GM23248 (cell line): ENCODE measurements at places on chromosomes 6 and 20. TPM values are rescaled to one million over a fixed set of nuclear protein-coding genes. Genes with fewer than 3 reads are reported as not detected.

PAK5 gene
- total RNA-seq = not detected in 2 replicates

DNA sequence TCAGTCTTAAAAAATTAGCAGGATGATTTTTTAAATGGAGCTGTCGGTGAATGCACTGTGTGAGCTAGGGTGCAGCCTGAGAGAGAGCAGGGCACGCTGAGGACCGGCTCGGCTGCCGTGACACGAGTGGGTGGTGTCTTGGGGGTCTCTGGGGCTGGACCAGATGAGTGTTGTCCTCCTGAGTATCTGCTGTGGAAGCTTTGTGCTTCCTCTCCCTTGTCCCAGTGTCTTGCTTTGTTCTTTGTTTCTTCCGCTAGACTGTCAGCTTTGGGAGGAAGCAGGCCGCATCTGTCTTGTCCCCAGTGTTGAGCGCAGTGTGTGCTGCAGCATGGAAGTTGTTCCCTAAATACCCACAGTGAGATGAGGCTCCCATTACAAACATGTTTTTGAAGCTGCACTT is 89.4 kb downstream of the RTN4IP1 start:
- no peak overlapping the region for H3K27ac ChIP-seq
- no peak overlapping the region for H3K4me3 ChIP-seq
- H3K4me1 ChIP-seq = peaks cover 21% of the 10 kb centered on the region

GRCh38 chr6:112839525-112839961 is 492.4 kb downstream of the RFPL4B start:
- H3K27me3 ChIP-seq = no peaks in the 10 kb centered on the region
- peak; percentile 88 for DNase-seq
- H3K4me3 ChIP-seq = no peak overlapping the region
- H3K27ac ChIP-seq = peak overlapping the region; percentile 60
- H3K36me3 ChIP-seq = no peaks in the 10 kb centered on the region

DNA sequence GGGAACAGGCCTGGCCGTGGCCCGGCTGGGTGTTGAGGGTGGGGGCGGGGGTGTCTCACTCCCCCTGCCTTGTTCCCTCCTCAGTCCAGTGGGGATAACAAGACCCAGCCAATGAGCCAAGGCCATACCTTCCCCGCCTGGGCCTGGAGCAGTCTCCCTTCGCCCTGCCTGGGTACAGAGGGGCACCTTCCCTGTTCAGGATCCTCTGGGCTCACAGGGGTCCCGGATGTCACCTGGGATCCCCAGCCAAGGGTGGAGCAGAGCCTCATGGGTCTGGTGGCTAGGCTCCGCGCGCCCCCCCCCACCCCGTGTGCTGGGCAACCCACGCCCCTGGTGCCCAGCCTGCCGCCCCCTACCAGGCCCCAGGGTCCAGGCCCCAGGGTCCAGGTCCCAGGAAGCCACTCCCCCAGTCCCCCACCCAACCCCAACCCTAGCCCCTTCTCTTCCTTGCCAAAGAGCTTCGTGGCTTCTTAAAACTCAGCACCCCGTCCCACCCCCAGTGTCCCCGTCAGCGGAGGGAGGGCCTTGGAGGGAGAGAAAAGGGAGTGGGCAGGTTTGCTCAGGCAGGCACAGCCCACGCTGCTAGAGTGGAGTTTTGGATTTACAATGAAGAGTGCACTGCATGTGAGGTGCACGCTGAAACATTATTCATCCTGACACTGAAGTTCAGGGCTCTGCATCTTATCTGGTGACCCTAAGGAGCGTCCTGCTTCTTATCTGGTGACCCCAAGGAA is 11.8 kb downstream of the HRH3 start:
- H3K4me1 ChIP-seq = no peaks in the 10 kb centered on the region
- no peak for DNase-seq
- H3K4me3 ChIP-seq = no peak overlapping the region
- H3K36me3 ChIP-seq = no peaks in the 10 kb centered on the region
- H3K27ac ChIP-seq = no peak overlapping the region

- no peaks in the 10 kb centered on the region for H3K36me3 ChIP-seq
- DNase-seq = peak; percentile 62
- no peaks in the 10 kb centered on the region for H3K4me1 ChIP-seq
- peak overlapping the region; percentile 57 for H3K4me3 ChIP-seq
Measured at GRCh38 chr20:728256-728944, 39.9 kb downstream of the SLC52A3 start.

DNA sequence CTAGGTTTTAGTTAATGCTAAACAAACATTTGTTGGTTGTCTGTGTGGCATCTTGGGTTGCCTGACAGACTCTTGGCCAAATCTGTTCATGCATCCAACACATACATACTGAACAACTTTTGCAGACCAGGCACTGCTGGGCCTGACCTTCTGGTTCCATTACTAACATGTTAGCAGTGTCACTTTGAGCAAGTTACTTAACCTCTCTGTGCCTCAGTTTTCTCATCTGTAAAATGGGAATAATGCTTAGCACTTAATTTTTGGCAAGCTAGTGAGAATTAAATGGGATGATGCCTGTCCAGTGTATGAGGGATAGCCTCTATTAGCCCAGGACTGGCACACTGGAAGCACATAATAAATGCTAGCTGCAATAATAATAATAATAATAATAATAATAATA is 169.9 kb downstream of the DHX35 start:
- H3K4me1 ChIP-seq = no peaks in the 10 kb centered on the region
- H3K27me3 ChIP-seq = no peaks in the 10 kb centered on the region
- H3K4me3 ChIP-seq = no peak overlapping the region
- no peaks in the 10 kb centered on the region for H3K36me3 ChIP-seq
